ENCODE measurements at places on chromosomes 5 and 9.

- DNase-seq, result no peak
These were observed 11.1 kb upstream of the RXRA start for GRCh38 chr9:134314950-134315715.

GRCh38 chr9:91488341-91488740 lies 64.7 kb upstream of the NFIL3 start:
- no peak for DNase-seq

DNA sequence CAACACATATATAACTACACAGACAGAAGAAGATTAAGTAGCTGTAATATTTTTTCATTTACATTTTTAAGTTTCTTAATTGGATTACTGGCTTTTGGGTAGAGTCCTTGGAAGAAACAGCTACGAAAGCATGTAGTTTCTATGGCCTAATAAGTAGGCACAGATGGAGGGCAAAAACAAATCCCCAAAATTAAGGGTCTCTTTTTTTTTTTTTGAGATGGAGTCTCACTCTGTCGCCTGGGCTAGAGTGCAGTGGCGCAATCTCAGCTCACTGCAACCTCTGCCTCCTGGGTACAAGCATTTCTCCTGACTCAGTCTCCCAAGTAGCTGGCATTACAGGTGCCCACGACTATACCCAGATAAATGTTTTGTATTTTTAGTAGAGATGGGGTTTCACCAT lies 27.1 kb upstream of the MTMR12 start:
- no peak for DNase-seq

GRCh38 chr5:37715361-37715760 lies 124.5 kb downstream of the GDNF start:
- DNase-seq, result no peak

GRCh38 chr5:159571501-159572244 lies 241.4 kb upstream of the IL12B start:
- no peak for DNase-seq

DNA sequence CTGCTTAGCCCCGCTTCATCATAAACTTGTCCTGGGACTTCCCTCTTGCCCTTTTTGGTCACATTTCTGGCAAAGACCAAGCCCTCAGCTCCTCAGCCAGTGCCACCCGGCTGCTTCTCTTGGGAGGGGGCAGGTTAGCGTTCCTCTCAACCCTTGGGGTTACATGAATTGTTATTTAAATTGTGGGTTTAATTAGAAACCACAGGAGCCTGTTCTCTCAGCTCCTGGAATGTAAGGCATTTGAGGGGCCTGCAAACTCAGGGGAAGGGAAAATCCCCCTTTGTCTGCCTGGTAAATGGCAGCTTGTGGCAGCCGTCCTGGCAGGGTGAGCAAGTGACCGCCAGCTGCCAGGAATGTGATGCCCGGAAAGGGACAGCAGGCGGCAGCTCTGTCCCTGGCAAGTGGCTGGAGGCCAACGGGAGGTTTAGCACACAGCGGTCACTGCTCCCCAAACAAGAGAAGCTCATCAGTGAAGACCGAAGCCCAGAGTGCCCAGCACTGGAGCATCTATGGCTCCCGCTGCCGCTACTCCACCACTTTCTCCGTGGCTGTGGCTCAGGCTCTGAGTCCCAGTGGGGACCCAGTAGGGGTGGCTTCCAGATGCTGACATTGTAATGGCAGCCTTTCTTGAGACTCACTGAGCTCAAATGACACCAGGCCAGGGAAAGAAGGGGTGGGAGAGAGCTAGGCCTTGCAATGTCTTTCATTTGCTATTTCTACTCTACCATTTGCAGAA lies 51.7 kb downstream of the SHB start:
- peak; percentile 70 for DNase-seq

DNA sequence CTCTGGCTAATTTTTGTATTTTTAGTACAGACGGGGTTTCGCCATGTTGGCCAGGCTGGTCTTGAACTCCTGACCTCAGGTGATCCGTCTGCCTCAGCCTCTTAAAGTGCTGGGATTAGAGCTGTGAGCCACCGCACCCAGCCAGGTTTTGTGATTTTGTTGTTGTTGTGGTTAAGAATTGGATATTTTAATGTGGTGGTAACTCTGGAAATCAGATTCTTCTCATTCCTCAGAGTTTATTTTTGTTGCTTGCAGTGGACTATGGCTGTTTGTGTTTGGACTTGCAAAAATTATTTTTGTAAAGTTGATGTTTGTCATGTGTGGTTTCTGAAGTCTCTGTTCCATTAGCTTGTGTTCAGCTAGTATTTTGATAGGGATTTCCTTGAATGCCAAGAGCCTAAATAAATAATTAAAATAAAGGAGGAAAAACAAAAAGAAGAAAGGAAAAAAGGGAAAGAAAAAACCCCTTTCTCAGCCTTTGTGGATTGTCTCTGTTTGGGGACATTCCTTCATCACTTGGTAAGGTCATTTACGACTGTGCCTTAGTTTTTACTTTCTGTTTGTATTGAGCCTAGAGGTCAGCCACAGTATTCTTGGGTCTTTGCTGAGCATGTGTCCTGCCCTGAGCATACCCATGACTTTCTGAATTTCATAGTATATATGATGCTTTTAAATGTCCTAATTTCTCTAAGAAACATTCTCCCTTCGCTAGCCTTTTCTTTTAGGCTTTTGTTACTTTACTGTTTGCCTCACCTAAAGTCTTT lies 37.3 kb downstream of the PBX3 start:
- DNase-seq, result no peak

GRCh38 chr5:9212605-9213004 lies 333.3 kb downstream of the SEMA5A start:
- no peak for DNase-seq

DNA sequence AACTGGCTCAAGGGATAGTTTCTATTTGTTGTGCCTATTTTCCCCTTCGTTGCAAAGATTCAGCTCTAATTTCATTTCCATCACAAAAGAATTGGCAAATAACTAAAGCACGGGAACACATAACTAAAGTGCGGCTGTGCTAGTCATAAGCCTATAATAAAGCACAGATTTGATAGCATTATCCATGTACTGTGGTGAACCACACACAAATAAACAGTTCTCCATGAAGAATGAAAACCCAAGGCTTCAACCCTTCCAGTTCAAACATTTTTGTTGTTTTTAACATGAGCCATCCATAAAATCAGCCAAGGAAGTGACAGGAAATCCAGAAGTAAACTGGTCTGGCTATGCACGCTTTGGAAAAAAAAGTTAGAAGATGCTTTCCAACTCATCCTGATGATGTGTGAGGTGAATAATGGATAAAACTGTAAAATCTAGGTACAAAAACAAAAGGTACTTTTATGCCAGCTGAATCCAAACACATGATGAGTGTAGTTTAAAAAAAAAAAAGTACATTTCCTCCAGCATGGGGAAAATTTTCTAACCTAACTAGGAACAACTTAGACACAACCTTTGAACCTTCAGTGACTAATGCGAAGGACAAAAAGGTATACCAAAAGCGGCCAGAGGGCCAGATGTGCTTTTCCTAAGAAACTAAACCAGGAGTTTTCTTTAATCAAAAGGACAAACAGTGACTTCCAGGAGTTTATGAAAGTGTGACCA lies 10.2 kb downstream of the ZNF608 start:
- no peak for DNase-seq

DNA sequence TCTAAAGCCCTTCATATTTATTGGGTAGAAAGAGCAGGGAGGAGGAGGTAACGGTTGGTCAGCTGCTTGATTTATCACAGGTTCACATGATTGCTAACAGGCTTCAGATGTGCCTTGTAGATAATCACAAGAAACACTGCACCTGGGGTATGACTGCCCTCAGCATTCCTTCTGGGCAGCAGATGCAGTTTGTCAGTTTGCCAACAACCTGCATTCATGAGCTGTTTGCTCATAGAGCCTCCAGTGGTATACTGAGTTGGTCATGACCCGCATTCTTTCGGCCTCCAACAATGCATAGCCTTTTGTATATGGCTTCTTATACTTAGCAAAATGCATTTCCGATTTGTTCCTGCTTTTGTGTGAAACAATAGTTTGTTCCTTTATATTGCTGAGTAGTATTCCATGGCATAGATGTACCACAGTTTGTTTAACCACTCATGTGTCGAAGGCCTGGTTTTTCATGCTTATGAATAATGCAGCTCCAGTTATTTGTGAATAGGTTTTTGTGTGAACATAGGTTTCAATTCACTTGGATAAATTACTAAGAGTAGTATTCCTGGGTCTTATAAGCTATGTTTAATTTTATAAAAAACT lies 83.6 kb downstream of the ARHGEF28 start:
- no peak for DNase-seq

DNA sequence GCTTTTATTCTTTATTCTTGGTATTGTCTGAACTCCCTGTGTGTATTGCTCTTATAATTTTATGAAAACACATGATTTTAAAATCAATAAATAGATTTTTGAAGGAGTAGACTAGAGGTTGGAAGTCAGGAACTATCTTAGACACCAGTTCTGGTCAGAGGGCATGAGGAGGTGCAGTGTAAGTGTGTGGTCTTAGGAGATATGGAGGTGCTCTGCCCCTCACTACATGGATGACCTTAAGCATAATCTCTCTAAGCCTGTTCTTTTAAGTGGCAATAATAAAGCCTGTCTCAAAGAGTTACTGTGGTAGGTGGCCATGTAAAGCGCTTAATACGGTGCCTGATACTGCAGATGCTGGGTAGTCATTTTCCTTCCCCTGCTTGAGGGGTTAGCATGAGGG lies 34.0 kb downstream of the RPS23 start:
- no peak for DNase-seq

DNA sequence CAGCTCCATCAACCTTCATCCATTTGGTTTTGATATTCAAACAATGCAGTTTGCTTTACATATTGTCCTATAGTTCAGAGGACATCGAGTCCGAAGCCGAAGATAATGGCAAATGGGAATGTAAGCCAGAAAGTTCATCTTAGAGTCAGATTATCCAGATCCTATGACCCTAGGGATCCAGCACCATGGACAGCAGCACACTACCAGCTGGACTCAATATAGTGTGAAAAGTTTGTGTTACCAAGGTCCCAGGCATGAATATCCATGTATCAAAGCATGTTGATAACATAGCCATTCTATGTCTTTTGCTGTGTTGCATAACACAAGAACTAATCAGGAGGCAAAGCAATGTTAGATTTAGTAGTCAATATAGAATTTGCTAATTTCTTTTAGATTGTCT lies 46.3 kb downstream of the FSTL4 start:
- DNase-seq, result peak; percentile 18

DNA sequence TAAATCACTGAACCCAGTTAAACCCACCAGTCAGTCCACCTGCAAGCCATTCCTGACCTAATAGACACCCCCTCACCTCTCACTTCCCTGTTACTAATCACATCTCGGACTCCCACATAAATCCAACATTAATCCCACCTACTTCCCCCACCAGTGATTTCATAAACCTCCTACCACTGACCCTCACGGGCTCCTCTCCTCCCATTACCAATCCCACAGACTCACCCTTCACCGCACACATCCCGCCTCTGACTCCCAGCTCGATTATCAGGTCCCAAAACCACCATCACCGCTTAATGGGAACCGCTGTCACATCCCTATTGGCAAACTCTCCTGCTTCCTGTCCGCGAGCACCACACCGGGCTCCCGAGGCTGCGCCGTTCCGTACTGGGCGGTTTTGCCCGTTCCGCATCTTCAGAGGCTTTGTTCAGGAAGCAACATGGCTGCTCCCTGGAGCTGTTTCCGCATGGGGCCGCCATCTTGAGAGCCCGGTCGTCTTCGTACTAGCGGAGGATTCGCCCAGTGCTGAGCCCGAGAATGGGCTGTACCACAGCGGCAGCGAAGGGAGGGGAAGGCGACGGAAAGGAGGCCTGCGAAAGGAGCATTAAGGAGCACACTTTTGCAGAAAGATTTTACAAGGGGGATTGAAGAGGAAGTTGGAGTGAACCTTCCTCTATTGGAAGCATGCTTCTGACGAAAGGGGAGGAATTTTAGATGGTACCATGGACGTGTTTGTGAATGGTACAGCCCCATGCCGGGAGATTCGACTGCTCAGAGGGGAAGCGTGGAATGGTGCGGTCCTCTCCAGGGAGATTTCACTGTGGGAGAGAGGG lies at the start of gene ZNF300:
Gene ZNF300, minus strand, starts transcription at position 502 of the 833 bp plus-strand sequence. CDS start 1,825 bp downstream, outside the sequence.
- DNase-seq, result no peak

DNA sequence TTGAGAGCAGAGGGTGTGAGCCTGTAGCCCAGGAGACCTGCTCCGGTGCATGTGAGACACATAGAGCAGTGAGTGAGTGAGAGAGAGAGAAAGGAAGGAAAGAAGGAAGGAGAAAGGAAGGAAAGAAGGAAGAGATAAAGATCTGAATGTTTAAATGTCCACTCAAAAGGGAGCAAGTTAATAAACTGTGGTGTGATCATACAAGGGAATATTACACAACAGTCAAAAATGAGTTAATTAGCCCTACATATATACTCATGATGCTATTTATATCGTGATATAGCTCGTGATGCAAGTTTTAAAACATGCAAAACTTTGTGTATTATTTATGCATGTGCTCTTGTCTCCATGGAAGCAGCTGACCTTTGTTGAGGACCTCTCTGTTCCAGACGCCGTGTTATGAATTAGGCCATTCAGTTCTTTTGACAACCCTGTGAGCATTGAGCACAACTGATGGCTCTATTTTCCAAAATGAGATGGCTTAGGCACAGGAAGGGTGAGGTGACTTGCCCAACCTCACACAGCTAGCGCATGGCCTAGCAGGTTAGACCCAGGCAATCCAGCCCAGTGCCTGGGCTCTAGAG lies 70.6 kb downstream of the HMCN2 start:
- DNase-seq, result no peak

DNA sequence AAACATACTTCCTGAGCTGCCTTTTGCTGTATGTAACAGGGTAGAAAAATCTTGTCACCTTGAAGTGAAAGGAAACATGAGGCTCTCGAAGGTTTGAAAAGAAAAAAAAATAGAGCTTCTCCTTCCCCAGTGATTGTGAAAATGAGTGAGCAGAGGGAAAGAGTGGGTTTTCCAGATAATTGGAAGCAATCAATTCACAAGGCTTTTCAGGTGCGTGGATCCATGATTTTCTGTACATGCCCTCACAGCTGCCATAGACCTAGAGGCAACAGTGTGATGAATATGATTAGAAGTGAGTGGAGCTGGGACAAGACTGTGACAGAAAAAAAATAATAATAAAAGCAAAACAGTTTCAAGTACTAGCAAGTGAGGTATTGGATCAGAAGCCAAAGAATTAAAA lies 1422.5 kb upstream of the CDH6 start:
- no peak for DNase-seq

DNA sequence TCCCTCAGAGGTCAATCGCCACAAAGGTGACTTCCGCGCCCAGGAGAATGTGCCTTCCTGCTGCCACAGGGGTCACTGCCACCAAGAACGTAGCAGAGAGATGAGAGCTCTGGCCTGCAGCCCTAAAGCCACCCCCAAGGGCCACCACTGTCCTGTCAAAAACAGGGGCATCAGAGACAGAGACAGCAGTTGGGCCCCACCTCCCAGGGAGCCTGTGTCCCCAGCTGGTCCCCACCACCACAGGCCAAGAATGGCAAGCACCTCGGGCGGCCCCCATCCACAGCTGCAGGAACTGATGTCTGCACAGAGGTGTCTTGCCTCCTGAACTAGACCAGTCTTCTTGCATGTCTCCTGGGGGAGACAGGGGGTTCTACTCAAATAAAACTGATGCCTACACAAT lies 5.8 kb downstream of the SPATA31E1 start:
- no peak for DNase-seq

GRCh38 chr9:130262061-130262745 lies 3.4 kb upstream of the HMCN2 start:
- no peak for DNase-seq

GRCh38 chr5:42547141-42547540 lies 123.9 kb downstream of the GHR start:
- DNase-seq, result no peak

GRCh38 chr9:118963674-118964073 lies 405.6 kb downstream of the BRINP1 start:
- DNase-seq, result no peak
